ENCODE measurements at places on chromosomes 7 and 10.

DNA sequence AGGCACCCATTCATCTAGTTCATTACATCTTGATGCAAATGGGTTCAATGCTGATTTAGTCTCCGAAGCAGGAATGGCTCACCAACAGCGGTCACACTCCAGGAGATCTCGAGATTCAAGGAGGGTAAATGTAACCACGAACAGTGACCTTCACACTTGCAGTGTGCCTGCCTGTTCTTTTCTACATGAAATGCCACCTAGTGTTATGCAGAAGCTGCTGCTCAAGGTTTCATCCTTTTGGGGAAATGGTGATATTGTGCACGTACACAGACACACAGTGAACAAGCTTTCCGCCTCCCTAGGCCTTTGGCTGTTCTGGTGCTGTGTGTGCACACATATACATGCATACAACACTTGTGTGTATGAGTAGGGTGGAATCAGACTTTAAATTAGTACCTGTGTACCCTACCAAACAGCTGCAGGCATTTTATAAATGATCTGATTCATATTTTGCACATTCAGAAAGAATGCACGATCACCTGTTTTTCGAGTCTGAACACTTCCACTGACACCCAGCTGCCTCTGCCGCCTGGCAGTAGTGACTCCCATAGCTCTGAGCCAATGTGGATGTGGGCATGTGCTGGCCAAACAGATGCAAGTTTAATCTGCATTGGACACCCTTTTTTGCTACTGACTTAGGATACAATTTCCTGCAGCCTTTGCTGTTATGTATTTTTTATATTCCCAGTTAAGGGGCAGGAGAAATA is 100.5 kb downstream of the TACC2 start:
- no peak for DNase-seq

DNA sequence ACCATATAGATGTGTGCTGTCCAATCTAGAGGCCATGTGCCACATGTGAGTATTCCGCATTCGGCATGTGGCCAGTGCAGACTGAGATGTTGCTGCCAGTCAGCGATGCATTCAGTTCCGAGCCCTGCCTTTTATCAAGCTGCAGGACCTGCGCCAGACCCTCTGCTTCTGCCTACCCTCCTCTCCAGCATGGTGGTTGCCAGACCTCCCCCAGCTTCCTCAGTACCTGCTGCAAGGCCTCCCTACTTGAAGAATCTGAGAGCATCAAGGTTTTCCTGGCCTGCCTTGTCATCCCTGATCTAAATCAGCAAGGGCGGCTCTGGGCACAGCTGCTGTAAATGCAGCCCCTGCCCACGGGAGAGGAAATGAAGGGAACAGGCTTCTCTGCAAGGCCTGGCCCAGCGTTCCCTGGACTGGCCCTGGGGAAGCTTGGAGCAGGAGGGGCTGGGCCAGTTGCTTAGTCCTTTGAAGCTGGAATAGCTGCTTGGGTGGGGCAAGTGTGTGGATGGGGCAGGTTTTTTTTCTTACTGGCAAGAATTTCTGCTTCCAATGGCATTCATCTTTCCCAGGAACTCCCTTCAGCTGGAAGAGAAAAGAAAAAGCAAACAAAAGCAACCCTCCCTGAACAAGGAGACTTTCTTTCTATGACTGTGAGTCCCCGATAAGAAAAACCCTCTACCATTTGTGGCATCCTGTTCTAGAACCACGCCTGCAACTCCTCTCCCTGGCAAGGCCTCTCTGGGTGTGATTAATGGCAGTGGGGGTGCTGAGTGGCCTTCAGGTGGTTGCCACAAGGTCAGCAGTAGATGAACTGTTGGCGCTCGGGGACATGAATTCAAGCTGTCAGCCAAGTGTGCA is 93.0 kb downstream of the NHLRC2 start:
- DNase-seq: peak; percentile 25

DNA sequence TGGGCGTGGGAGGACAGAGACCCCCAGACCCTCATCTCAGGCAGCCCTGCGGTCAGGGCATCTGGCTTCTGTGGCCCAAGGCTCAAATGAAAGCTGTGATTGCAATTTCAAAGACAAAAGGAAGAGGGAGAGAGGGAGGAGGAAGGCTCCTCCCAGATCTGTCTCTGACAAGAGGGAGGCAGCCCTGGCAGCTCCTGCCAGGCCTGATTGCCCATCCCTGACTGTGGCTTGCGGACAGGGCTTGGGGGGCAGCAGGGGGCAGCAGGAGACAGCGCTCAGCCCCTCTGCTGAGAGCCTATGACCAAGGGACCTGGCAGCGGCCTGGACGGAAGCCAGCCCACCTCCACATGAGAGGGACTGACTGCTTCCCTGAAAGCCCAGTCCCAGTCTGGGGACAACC is 91.8 kb downstream of the PTPRN2 start:
- DNase-seq: no peak

GRCh38 chr10:103800789-103801540 is 54.4 kb downstream of the SH3PXD2A start:
- no peak for DNase-seq

DNA sequence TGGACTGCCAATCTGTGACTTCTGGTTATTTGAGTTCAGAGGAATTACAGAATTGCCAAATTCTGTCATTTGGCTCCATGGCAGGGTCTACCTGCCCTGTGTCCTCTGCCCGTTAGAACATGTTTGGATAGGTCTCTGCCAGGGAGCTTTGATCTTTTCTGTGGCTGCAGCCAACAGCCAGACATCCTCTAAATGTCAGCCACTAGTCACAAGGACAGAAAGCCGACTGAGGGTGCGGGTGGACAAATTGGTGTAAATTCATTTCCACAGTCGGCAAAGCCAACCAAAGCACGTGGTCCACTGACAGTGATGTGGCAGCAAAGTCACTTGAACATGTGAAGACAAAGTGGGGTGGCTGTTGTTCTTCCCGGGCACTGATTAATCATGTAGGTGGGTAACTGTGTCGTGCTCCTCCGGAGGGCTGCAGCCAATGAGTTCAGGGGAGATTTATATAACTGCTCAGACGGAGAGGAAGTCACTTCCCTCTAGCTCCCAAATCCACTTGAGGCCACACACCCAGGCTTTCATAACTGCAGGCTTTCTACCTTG is 26.7 kb upstream of the CAMK1D start:
- DNase-seq: no peak

DNA sequence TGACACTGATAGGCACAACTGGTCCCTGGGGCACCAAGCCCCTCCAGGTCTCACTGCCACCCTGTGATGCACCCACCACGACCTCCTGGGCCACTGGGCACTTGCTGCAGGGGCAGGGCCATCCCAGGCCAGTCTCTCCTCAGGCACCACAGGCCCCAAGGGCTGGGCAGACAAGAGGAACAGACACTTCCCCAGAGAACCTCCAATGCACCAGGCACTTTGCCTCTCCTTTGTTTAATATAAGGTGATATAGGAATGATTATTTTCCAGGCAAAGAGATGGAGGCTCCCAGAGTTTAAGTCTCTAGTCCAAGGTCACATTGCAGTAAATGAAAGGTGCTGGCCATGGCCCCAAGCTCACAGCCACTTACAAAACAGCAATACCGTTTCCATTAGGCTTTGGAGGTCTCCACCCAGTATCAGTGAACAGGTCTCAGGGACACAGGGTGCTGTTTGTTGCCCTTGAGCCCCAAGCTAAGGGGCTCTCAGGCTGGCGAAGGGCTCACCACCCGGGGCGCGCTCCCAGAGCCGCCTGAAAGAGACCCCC is 4.5 kb downstream of the DEPP1 start:
- no peak for DNase-seq

DNA sequence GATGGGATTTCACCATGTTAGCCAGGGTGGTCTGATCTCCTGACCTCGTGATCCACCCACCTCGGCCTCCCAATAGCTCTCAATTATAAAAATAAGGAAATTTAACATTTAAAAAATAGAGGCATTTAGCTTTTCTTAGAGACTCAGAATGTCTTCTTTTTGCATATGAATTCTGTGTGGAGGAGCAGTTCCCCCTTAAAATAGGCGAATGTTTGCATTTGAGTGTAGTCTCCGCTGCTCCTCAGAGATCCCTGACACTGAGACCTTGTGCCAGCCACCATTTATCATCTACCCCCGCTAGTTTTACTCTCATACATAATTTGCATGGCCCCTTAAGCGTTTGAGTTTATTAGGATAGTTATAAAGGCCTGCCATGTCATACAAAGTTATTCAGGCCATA is 461.9 kb downstream of the SORCS3 start:
- DNase-seq: no peak

DNA sequence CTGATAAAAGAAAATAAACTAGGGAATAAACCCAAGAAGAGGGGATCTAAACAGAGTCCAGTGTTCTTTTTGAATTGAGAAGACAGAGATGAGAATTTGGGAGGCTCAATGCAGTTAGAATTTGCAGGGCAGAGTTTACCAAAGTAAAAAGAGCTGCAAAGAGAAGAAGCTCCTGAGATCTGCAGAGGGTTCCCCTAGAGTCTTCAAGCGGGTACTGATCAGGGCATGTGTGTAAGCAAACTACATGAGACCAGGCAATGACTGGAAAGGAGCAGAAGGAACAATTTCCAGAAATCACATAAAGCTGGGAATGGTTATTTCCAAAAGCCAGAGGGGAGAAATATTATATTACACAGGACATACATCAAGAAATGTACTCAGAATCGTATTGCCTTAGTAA is 58.1 kb upstream of the TES start:
- no peak for DNase-seq

GRCh38 chr7:143321734-143322133 is 5.8 kb downstream of the CLCN1 start:
- no peak for DNase-seq

GRCh38 chr7:74527842-74528241 is 74.1 kb downstream of the GTF2IRD1 start:
- no peak for DNase-seq

- no peak for DNase-seq
Measured at GRCh38 chr10:8315619-8316021, 261.1 kb downstream of the GATA3 start.

- DNase-seq: no peak
Measured at GRCh38 chr7:27923642-27923980, 183.6 kb downstream of the TAX1BP1 start.

DNA sequence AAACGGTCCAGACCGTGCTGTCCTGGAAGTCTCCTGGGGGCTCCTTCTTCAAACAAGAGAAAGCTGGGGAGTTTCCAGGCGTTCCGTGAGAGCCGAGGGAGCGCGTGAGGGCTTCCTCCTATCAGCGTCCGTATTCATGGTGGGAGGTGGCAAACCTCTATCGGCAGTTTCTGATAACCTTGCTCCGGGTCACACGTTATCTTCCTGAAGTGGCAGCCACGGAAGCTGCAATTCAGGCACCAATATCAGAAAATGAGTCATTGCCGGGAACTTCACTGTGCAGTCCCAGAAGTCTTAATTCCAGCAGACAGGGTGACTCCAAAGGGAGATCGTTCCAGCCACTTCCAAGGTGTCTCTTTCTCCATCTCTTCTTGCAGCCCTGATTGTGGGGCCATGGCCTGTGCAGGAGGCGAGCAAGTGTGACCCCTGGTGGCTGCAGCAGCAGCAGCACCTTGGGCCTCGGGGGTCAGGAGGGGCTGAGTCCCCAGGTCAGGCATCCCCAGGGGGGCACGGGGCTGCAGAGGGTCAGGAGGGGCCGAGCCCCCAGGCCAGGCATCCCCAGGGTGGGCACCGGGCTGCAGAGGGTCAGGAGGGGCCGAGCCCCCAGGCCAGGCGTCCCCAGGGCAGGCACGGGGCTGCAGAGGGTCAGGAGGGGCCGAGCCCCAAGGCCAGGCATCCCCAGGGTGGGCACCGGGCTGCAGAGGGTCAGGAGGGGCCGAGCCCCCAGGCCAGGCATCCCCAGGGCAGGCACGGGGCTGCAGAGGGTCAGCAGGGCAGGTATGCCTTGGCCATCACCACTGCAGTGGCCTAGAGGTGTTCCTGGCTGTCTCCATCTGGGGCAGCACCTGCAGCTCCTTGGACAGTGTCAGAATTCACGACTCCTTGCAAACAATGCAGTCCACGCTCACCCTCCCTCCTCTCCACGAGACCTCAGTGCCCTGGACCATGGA is 538.7 kb downstream of the DNAJB6 start:
- DNase-seq: no peak

GRCh38 chr10:106857213-106857612 is 307.3 kb downstream of the SORCS1 start:
- no peak for DNase-seq

DNA sequence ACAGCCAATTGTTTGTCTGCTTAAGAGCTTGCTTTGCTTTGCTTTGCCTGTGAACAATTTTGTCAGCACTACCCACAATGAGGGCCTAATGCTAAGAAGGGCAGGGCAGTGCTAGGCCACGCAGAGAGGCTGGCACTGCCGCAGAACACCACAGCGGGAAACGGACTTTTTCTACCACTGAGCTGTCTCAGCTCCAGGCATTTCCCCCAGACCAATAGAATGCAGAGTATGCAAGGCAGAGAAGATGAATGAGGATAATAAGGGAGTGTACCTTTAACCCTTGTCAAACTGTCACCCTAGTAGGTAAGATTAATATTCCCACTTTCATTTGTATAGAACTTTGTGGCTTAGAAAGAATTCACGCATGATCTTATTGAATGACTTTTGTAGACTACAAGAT is 104.5 kb downstream of the SH3PXD2A start:
- no peak for DNase-seq

DNA sequence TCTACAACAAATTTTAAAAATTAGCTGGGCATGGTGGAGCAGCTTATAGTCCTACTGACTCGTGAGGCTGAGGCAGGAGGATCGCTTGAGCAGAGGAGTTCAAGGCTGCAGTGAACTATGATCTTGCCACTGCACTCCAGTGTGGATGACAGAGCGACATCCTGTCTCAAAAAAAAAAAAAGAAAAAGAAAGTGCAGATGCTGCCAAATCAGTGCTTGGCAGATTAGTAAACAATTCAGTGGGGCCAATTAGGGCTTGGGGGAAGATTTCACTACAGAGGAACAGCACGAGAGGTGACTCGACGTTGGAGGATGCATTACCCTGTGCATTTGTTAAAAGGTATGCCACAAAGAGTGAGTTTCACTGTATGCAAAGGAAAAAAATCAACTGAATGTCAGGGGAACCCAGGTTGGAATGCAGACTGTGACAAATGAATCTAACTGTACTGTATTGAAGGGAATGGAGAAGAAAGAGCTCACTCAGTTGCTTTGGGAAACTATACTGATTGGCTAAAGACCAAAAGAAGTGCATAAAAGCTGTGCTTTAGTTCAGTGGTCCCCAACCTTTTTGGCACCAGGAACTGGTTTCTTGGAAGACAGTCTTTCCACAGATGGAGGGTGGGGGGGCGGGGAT is 31.6 kb downstream of the GARIN1A start:
- no peak for DNase-seq

DNA sequence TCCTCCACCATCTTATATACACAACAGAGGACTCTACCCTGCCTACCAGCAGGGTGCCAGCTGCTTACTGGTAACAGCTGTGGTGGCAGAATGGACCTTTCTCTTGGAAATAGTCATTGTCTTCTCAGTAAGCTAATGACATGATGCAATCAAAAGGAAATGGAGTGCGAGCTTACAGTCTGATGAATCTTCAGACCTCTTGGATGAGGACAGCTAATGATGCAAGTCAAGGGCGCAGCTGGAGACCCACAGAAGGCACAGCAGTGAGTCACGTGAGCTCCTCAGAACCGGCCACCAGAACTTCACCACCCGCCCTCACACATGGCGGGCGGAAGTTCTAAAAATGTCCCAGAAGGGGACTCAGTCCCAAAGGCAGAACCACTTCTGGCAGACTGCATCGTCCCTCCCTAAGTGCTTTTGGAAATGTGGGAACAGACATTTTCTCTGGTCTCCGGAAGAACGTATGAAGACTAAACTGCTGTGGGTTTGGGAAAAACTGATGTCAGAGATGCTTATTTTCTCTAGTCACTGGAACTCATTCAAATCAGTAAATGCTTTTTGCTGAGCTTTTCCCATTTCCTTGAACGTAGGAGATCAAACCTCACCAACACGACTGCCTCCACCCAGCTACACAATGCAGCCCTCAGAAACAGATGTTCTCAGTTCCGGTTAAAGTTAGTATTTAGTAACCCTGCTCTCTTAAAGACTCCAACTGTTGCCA is 96.4 kb downstream of the FAS start:
- DNase-seq: no peak

- no peak for DNase-seq
Measured at GRCh38 chr7:112361154-112361553, 89.1 kb upstream of the IFRD1 start.

All from hematopoietic multipotent progenitor cell treated with erythropoietin and hydrocortisone succinate and interleukin-3 and kit ligand, for 15 days (in vitro differentiated cells).